ENCODE measurements at places on chromosomes 12 and 14.
A peak's percentile ranks its signal among the peaks of the same experiment; 100 is the strongest.

DNA sequence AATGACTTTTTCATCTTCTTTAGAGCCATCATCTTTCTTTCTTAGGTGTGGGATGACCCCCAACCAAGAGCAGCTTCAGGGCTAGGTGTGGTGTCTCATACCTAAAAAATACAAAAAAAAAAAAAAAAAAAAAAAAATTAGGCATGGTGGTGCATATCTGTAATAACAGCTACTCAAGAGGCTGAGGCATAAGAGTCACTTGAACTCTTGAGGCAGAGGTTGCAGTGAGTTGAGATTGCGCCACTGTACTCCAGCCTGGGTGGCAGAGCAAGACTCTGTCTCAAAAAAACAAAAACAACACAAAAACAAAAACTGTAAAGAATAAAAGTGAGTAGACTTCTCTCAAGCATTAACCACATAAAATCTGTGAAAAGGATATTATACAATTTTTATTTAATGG, 8.0 kb upstream of the ATF7IP start:
- DNase-seq = no peak

GRCh38 chr12:125983784-125984500, 918.7 kb downstream of the AACS start:
- no peak for DNase-seq

DNA sequence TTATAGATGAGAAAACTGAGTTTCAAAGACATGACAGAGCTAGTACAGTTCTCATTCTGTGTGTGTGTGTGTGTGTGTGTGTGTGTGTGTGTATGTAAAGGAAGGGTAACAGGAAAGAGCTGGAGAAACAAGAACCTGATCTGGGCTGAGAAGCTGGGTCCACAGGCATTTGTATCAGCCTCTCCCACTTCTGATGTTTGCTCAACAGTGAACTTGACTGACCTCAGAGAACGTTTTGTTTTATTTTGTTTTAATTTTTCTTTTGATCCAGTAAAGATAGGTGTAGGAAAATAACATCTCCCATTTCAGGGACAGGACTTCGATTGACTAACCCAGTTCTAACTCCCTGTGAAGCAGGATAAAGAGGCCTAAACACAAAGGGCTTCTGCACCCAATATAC, 85.4 kb downstream of the STXBP6 start:
- no peak for DNase-seq

DNA sequence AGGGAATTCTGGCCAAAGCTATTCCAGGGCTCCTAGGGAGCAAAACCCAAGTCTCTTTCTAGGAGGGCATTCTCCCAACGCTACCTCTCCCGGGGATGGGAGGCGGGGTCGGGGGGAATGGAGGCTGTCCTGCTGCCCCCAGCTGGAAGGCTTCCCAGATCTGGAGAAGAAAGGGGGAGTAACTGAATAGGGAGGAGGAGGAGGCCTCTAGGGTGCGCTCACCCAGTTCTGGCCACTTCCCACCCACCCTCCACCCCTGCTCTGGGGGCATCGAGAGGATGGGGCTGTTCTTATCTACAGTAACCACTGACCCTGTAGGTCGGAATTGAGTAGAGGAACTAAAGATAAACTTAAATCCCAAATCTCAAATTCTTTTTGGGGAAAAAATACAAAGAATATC, 579 bp upstream of the RNASE1 start:
- DNase-seq = no peak

DNA sequence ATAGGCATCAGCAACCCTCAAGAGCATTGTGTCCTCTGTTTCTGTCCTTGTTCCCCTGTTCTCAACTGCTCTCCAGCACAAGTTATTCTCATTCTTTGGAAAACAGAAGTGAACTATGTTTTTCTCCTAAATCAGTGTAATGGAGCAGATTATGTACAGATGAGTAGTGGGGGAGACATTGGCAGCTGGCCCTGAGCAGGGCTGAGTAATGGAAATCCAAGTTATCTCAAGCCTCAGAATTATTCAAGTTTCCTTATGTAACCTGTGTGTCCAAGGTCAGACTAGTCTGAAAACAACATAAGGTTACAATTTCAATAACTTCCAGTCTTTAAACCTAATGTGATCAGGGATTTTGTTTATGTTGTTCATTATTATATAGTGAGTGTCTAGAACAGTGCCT, 116.1 kb upstream of the FUT8 start:
- no peak for DNase-seq

GRCh38 chr14:105102893-105103292, 37.7 kb upstream of the GPR132 start:
- no peak for DNase-seq

DNA sequence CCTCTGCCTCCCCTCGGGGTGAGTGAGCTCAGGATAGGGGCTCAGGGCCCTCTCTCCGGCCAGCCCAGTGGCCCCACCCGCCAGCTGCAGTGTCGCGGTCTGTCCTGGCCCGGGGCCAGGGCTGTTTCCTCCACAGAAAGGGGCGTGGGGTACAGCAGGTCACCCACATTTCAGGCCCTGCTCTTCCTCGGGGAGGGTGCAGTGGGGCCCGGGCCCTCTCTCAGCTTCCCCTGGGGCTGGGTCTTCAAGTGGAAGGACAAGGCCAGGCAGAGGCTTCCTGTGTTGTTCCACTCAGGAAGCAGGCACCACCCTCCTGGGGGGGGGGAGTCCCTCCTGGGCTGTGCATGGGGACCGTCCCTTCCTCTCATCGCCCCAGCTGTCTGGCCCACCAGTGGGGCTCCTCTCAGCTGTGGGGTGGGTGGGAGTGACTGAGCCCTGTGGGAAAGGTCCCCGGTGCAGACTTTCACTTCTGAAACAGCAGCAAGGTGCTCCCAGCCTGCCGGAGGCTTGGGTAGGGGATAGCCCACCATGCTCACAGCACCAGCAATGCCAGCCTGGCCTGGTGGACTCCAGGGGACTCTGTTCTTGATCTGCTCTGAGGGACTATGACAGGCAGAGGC, 3.7 kb downstream of the GPR132 start:
- peak; percentile 40 for DNase-seq

DNA sequence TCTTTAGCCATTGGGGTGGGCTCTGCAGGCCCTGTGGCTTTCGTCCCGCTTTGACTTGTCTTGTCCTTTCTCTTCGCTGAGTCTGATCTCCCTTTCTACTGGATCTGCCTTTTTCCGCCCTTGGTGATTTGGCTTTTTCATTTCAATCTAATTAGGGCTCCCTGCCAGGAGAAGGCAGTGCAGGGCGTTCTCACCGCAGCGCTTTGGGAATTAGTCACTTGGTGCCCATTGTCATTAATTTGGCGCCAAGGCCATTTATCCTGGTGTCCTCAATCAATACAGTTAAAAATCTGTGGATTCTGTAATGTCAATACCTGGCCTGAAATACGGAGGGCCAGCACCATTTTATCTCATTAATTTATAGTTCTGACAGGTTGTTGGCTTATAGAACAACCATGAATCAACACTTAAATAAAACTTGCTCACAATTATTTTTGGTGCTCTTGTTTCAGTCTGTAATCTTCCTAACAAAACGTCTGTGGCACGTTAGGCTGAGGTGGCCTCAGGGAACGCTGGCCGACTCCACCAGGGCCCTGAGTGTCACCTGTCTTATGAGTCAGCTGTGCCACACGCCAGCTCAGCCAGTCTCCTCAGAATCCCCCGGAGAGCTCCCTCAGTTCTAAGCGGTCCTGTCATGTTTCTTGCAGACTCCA, 115.7 kb downstream of the BEGAIN start:
- DNase-seq = no peak

- no peak for DNase-seq
Measured at GRCh38 chr14:65377576-65377975, 35.0 kb upstream of the FUT8 start.

GRCh38 chr12:104665296-104665695, 208.5 kb downstream of the CHST11 start:
- no peak for DNase-seq

- DNase-seq = no peak
Measured at GRCh38 chr14:56023661-56024081, 94.5 kb upstream of the PELI2 start.

DNA sequence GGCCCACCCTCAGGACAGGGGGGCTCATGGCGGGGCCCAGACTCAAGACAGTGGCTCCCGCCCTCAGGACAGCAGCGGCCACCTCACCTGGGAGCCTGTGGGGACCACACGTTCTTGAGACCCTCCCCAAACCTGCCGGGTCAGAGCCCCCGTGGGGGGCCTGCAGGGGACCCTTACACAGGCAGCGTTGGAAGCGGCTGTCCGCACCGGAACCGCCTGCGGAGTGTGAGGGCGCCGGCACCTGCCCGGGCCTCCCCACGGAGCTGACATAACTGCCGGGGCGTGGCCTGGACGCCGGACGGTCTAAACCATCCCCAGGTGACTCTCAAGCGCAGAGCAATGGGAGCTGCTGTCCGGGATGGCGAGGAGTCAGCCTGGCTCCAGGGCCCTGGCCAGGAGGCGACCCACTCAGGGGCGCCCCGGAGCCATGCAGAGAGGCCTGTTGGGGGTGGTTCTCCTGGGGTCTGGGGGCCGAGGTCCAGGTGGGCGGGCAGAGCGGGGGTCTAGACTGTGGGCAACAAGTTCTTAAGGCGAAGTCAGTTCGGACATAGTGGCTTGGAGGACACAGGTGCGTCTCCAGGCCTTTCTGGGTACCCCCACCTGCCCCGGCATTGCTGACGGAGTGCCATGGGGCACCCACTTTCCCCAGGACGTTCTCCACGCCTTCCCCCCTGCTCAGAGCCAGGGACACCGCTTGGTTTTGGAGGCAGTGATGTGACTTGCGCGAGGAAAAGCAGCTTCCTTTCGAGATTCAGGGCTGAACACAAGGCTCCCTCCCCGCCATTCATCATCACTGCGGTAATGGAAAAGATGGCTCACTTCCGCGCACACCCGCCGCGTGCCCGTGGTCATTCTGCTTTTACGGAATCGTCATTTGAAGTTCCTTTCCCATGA, 23.2 kb downstream of the GALNT9 start:
- no peak for DNase-seq

DNA sequence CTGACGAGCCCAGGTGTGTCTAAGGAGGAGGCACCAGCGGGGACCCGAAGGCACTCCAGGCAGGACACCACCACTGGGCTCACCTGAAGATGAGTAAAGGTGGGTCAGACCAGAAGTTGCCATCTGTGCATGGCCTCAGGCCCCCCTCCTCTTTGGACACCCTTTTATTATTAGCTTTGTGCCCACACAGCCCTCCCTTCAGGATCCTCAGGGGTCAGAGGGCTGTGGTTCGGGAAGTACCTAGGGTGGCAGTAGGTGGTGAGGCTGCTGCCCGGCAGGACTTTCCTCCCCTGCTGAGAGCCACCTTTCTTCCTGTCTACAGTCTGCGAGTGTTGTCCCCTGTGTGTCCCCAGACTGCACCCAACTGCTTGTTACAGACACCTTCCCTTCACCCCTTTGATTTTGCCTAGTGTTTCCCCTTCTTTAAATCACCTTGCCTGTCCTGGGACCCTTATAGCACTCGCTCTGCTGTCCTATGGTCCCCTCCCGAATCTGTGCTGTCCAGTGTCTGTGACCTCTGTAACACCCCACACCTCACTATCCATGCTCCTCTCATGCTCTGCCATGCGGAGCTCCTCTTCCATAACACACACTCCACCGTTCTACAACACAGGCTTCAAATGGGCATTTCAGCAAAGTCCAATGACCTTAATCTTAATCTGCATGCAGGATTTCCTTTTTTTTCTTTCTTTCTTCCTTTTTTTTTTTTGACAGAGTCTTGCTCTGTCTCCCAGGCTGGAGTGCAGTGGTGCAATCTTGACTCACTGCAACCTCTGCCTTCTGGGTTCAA, 25.7 kb downstream of the SOAT2 start:
- no peak for DNase-seq

GRCh38 chr14:54226103-54226502, 170.7 kb upstream of the CDKN3 start:
- no peak for DNase-seq

- DNase-seq = no peak
Measured at GRCh38 chr14:58918066-58918738, 270.3 kb upstream of the DAAM1 start.

GRCh38 chr12:46915082-46915481, 89.3 kb upstream of the SLC38A4 start:
- DNase-seq = peak; percentile 28

DNA sequence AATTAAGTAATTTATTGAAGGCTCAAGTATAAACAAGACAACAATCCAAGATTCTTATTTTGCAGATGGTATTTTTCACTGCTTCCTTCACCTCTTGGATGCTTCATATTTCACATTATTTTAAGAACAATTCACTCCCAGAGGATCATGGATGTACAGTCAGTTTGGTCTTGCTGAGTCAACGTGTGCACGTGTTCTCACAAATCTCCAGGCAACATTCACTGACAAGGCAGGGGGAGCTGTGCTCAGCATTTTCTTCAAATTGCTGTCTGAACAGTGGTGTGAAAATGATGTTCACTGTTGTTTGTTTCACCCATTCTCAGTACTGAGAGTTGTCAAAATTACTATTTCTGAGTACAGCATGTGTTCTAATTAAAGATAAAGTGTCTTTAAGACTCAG, 118.3 kb upstream of the SLC38A4 start:
- DNase-seq = no peak

- no peak for DNase-seq
Measured at GRCh38 chr14:23528555-23528954, 23.0 kb downstream of the ZFHX2 start.

- no peak for DNase-seq
Measured at GRCh38 chr12:101855364-101855884, 22.0 kb upstream of the DRAM1 start.

DNA sequence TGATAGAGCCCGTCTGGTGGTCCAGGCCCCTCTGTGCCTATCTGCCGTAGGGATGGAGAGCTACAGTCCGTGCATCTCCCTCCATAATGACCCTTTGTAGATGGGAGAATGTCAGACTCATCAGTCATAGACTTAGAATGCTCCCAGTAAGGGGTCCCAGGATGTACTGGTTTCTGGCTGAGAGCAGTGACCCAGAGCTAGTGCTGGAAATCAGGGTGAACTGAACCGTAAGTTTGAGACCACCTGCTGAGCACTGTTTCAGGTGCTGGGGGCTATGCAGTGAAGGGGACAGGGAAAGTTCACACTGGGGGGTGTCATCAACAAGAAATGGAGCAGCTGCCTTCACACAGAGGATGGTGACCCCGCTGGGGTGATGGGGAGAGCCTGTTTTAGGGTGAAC, 34.1 kb downstream of the SLC6A12 start:
- no peak for DNase-seq

- DNase-seq = no peak
Measured at GRCh38 chr14:69226178-69226577, 33.8 kb upstream of the GALNT16 start.

GRCh38 chr12:109568486-109568885, 4.8 kb downstream of the MMAB start:
- no peak for DNase-seq

Data from colonic mucosa (tissue), 4 donors.